ENCODE measurements at places on chromosomes 4 and X.

- no peak for DNase-seq
Observed at GRCh38 chrX:118560489-118560888, 64.9 kb downstream of the DOCK11 start.

GRCh38 chrX:150730719-150731118, 37.5 kb downstream of the MTMR1 start:
- no peak for DNase-seq

GRCh38 chr4:153931804-153932203, 142.9 kb upstream of the SFRP2 start:
- peak; percentile 7 for DNase-seq

DNA sequence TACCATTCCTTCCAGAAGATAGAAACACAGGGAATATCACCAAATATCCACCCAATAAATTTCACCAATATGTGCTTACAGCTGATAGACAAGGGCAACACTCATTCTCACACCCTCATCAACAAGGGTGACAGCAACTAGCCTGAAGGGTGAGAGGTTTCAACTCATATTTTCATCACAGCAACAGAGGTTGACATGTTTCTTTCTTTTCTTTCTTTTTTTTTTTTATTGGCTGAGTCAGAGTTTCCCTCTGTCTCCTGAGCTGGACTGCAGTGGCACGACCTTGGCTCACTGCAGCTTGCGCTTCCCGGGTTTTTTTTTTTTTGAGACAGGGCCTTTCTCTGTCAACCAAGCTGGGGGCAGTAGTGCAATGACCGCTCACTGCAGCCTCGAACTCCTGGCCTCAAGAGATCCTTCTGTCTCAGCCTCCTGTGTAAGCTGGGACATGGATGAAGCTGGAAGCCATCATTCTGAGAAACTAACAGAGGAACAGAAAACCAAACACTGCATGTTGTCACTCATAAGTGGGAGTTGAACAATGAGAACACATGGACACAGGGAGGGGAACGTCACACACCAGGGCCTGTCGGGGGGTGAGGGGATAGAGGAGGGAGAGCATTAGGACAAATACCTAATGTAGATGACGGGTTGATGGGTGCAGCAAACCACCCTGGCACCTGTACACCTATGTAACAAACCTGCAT, 27.5 kb upstream of the ASMTL start:
- no peak for DNase-seq

DNA sequence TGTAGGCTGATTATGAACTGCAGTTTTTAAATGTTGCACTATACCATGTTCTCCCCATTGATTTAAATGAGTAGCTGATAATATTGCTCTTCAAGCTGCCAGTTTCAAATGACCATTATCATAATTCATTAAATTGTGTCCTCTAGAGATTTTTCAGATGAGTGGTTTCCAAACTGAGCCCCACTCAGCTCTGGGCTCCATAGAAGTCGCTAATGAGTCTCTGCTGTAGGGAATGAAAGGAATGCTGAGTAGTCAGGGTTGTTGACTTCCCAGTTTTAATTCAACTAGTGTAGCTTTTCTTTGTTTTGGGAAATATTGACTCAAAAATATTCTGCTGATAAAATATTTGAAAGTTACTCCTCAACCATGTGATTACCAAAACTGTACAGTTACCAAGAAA, 1081.1 kb downstream of the ARAP2 start:
- no peak for DNase-seq

DNA sequence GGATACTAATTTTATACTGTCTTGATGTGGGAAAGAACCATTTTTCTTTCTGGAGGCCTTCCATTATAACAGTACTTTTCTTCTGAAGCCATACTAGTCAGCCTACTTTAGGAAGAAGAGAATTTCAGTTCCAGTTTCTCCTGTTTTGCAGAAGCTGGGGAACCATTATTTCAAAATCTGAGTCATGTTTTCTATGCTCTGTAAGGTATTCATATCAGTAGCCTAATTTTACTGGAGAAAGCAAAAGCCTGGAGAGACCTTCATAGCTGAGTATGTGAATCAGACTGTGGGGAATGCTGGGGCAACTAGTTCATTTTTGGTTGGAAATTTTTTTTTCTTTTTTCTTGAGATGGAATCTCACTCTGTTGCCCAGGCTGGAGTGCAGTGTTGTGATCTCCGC, 22.4 kb downstream of the AFF1 start:
- DNase-seq = peak; percentile 82

GRCh38 chrX:386239-386767, 404 bp downstream of the PPP2R3B start:
- DNase-seq = no peak

DNA sequence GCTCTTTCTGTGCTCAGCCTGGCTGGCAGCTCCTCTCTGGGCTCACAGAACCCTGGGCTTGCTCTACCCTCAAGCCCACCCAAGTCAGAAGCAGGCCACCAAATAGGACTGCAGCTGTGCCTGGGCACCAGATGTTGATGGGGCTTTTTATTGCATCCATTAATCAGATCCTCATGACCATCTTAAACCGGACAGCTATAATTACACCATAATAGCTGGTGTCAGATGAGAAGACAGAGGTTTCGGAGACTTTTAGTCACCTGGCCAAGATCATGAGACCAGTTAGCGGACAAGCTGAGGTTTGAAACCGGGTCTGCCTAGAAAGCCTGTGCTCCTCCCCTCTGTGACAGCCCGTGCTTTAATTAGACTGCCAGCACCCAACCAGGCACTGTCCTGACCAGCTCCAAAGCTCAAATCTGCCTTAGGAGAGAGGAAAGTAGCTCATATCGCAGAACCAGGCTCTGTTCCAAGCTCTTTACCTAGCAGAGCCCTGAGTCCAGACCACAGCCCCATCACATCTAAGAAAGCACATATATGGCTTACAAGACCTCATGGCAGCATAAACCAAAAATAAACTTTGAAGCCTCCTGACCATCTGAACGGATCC, 88.9 kb downstream of the JAKMIP1 start:
- DNase-seq = no peak

GRCh38 chrX:14095702-14096101, 66.0 kb upstream of the GEMIN8 start:
- DNase-seq = peak; percentile 57
